Fibroblast of mammary gland (primary cell): ENCODE measurements at places on chromosomes 4 and X.

GRCh38 chrX:9785944-9786797 lies at the start of gene SHROOM2:
Gene SHROOM2 (plus strand): TSS chrX:9786429. CDS start chrX:9786546, 117 bp downstream.
- no peak for DNase-seq

- DNase-seq = no peak
Measured at GRCh38 chrX:102745513-102745856, 24.9 kb downstream of the GPRASP3 start.

DNA sequence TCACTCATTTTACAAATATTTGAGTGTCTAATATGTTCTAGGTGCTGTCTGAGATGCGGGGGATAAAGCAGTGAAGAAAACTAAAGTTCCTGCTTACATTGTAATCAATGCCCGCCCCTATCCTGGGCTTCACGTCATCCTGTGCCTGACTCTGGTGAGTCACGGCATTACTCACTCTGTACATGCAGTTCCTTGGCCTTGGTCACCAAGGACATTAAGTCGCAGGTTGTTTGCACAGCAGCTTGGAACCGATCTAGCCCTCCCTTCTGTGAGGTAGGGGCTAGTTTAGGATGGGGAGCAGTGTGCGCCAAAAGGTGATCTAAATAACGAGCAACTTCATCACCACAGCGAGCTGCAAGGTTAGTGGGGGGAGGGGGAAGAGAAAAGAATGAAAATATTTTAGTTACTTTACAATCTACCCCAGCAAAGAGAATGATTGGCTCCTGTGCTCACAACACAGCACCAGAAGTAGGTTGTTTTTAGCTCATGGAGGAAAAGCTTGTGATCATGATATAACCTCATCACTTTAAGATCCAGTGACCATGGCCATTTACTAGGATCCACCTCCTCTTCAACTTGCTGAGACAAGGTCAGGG lies 48.0 kb upstream of the HDAC8 start:
- DNase-seq = peak; percentile 95

GRCh38 chrX:7216981-7217587 lies 69.1 kb upstream of the PUDP start:
- DNase-seq = no peak

DNA sequence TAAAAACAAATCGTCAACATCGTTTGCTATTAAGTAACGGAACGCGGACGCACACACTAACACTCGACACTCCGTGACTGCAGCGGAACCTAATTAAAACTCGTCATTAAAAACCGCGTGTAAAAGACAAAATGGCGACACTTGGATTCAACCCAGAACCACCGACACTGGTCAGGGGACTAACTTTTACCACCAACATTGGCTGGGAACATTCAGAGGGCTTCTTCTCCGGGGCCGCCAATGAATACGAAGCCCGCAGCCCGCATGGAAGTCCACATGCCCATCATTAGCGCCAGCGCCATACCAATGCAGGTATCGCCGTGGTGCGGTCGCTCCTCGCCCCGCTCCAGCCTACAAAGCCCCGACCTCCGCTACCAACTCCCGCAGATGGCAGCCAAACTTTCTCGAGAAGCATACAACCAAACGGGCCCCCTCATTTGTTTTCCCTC lies 498 bp downstream of the RBMX start:
- peak; percentile 13 for DNase-seq

DNA sequence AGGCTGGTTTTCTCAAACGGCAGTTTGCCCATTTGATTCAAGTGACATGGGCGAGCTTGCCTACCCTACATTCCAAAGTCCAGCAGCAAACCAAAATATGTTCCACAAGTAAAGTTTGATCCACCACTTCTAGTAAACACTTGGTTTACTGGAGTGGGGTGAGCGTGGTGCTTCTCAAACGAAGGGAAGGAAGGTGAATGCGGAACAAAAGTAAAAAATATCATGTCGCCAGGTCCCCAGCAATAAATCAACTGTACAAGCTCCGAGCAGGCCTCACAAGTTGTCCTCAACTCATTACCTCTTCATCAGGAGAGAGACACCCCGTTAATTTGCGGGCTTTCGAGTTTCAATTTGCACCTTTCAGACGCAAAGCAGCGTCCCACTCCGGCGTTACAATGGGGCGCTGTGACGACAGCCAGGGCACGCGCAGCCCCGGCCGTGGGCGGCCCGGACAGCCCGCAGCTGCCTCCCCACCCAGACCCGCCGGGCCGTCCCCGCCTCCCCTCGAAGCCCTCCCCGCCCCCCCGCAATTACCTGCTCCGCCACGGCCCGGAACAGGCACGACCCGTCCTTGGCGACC lies 1.0 kb downstream of the OTUD4 start:
- DNase-seq = peak; percentile 54
